Testis (tissue), 5 donors: ENCODE measurements at places on chromosomes 3 and 15. TPM values are rescaled to one million over a fixed set of nuclear protein-coding genes. Genes with fewer than 3 reads are reported as not detected.

The SERPINI2 gene
- total RNA-seq: 0.25 TPM

The LRRC31 gene
- total RNA-seq: 0.24 TPM

The GOLGA8J gene
- total RNA-seq: 5.1 TPM

The DPH6 gene
- total RNA-seq: 30.8 TPM

The HCLS1 gene
- total RNA-seq: 17.3 TPM

The TMEM158 gene
- 11.2 TPM for total RNA-seq

The SLC9C1 gene
- 9.8 TPM for total RNA-seq

The GNB4 gene
- 9.5 TPM for total RNA-seq

The TRIM71 gene
- total RNA-seq: 20.6 TPM

The LRRC15 gene
- not detected for total RNA-seq

The ALDH1A3 gene
- 42.5 TPM for total RNA-seq

The ARL14 gene
- 0.31 TPM for total RNA-seq

The DUSP7 gene
- total RNA-seq: 40.6 TPM

The GOLGA6L4 gene
- 11.8 TPM for total RNA-seq

The FOXL2NB gene
- 2.7 TPM for total RNA-seq

The CLSTN2 gene
- 5.7 TPM for total RNA-seq

The ROBO2 gene
- total RNA-seq: 17.7 TPM

The ANKRD28 gene
- total RNA-seq: 96.3 TPM

The LRRC34 gene
- total RNA-seq: 9.4 TPM

The CPNE9 gene
- total RNA-seq: 0.31 TPM

The OXSM gene
- 21.9 TPM for total RNA-seq

The ALDH1A2 gene
- total RNA-seq: 71.2 TPM

The TTLL13 gene
- total RNA-seq: 18.0 TPM
